Activated T-cell treated with anti-CD3 and anti-CD28 coated beads for 48 hours (primary cell): ENCODE measurements at places on chromosomes 3 and 15.

DNA sequence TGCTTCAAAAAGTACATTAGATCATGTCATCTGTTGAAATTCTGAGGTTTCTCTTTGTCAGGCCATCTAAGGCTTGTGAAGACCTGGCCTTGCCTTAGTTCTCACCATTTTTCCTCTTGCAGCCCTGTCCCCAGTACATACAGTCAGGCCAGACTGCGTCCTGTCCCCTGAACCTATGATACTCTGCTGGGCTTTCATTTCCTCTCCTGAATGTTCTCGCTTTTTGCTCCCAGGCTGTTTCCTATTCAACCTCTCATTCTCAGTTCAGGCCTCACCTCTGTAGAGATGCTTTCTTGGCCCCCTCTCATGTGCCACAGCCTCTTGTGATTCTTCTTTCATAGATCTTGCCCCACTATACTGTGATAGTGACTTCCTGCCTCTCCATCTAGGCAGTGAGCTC is 648.8 kb upstream of the KCNMB2 start:
- DNase-seq: no peak

DNA sequence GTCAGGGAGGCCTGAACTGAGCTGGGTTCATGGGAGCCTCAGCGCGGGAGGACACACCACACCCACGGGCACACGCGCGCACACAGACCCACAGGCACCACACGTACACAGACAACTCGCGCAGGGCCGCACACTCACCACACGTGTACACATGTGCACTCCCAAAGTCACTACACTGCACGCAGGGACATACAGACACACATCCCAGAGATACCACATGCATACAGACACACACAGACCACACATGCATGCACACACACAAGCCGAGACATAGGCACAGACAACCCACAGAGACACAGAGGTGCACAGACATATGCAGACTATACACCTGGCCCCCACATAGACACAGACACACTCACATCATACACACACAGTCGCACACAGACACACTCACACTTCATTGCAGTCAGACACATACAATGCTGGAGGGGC is 1.1 kb upstream of the MGLL start:
- no peak for DNase-seq

- DNase-seq: no peak
These were observed 426.5 kb upstream of the KCNMB2 start for GRCh38 chr3:178109691-178110090.

DNA sequence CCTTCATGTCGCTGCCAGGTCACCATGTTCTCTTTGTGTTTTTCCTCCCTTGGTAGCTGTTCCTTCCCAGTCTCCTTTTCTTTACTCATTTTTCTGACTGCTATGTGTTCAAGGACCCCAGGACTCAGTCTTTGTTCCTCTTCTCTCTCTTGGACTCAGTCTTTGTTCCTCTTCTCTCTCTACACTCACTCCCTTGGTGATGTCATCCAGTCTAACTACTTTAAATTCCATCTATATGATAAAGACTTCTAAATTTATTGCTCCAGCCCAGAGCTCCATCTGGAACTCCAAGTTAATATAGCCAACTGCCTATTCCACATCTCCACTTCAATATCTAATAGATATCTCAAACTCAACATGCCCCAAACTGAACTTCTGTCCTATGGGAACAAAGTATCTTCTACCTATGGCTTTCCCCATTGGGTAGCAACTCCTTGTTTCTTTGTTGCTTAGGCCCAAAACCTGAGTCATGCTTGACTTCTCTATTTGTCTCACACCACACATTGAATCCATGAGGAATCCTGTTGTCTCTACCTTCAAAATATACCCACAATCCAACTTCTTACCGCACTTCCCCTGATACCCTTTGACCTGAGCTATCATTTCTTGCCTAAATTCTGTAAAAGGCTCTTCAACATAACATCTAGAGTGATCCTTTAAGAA is 4.9 kb upstream of the DYNC1LI1 start:
- DNase-seq: no peak

DNA sequence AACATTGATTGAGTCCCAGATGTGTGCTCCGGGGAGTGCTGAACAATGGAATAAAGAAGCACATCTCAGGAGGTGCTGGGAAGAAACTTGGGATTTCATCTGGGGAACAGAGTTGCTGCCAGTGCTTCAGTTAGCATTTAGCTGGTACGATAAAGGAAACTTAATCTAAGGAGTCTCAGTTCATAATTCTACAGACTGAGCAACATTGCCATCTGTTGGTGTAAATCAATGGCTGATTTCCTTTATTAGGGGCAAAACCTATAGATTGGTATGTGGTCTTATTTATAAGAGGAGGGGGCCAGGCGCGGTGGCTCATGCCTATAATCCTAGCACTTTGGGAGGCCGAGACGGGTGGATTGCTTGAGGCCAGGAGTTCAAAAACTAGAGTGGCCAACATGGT is 8.9 kb downstream of the MKRN2OS start:
- DNase-seq: no peak
